Aorta (tissue), 5 donors: ENCODE measurements at places on chromosomes 4 and X.

- DNase-seq, result no peak
- H3K4me1 ChIP-seq, result no peaks in the 10 kb centered on the region
- no peaks in the 10 kb centered on the region for H3K27me3 ChIP-seq
- no peak overlapping the region for H3K4me3 ChIP-seq
Measured at GRCh38 chr4:161823450-161823849, 340.4 kb downstream of the FSTL5 start.

- H3K27ac ChIP-seq, result no peak overlapping the region
- H3K4me1 ChIP-seq, result no peaks in the 10 kb centered on the region
- H3K36me3 ChIP-seq, result no peaks in the 10 kb centered on the region
Measured at GRCh38 chr4:78737035-78737434, 39.1 kb upstream of the BMP2K start.

DNA sequence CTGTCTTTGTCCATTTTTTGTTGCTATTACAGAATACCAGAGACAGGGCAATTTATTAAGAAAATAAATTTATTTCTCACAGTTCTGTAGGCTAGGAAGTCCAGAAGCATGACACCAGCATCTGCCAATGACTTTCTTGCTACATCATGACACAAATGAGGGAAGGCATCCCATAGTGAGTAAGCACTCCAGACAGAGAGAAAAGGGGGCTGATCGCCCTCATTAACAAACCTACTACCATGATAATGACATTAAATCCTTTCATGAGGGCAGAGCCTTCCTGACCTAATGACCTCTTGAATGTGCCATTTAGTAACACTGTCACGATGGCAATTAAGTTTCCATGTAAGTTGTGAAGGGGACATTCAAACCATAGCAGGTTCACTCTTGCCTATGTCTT lies 20.1 kb downstream of the CCDC149 start:
- no peaks in the 10 kb centered on the region for H3K36me3 ChIP-seq
- no peak for DNase-seq
- H3K4me1 ChIP-seq, result peaks cover under 1% of the 10 kb centered on the region
- no peak overlapping the region for H3K27ac ChIP-seq

- H3K4me3 ChIP-seq, result no peak overlapping the region
- peaks cover 1% of the 10 kb centered on the region for H3K27me3 ChIP-seq
- no peak overlapping the region for H3K27ac ChIP-seq
- no peaks in the 10 kb centered on the region for H3K4me1 ChIP-seq
- H3K36me3 ChIP-seq, result no peaks in the 10 kb centered on the region
Measured at GRCh38 chr4:26782168-26782829, 78.3 kb upstream of the STIM2 start.

DNA sequence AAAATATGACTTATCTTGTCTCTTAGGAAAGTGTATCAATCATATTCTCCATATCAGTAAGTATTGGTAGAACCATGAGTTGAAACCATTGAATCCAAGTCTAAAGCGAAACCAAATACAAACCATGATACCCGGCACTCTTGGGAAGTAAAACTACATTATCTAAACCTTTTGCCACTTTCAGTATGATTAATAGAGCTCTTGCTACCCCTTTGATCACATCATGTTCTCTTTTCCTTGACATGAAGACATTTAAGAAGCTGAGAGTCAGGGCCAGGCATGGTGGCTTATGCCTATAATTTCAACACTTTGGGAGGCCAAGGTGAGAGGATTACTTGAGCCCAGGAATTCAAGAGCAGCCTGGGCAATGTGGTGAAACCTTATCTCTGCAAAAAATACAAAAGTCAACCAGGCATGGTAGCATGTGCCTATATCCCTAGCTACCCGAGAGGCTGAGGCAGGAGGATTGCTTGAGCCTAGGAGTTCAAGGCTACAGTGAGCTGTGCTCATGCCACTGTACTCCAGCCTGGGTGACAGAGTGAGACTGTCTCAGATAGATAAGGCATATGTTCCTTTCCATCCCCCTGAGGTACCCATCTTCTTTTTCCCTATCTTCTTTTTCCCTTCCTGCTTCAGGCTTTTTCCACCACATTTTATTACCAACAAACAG lies 45.4 kb downstream of the CEP135 start:
- H3K27me3 ChIP-seq, result no peaks in the 10 kb centered on the region
- no peak overlapping the region for H3K27ac ChIP-seq
- no peak for DNase-seq
- H3K36me3 ChIP-seq, result no peaks in the 10 kb centered on the region
- no peak overlapping the region for H3K4me3 ChIP-seq

DNA sequence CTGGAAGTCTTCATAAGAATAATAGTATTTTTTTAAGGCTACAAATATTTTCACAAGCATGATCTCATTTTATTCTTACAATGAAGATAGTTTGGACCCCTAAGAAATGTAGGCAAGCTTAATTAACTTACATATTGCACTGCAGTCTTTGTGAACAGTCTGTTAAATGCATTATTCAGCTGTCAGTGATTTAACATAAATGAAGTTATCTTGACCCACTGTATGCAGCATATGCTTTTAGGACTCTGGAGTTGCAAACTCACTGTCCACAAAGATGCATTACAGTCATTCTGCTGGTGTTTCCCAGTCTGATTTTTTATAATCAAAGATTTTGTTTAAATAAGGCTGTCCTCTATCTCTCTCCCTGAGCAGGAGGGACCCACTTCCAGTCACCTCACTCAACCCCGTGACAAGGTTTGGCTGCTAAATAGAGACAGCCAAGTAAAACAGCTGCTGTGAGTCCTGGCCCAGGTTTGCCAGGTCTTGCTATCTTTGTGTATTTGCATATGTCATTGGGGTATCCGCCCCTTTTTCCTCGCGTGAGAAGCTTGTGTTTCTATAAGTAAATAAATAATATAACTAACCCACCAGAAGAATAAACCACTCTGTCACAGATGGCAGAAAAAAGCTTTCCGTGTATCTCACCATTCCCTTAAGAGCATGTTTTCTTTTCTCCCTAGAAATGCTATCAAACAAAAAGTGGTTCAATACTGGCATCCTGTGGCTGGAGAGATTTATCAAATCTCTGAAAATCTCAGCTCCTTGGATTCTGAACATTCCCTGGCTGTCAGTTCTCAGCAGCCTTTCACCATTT lies 67.0 kb downstream of the SLC7A11 start:
- H3K4me3 ChIP-seq, result no peak overlapping the region
- H3K27me3 ChIP-seq, result no peaks in the 10 kb centered on the region
- H3K4me1 ChIP-seq, result no peaks in the 10 kb centered on the region
- no peak for DNase-seq
- no peak overlapping the region for H3K27ac ChIP-seq
- no peaks in the 10 kb centered on the region for H3K36me3 ChIP-seq

DNA sequence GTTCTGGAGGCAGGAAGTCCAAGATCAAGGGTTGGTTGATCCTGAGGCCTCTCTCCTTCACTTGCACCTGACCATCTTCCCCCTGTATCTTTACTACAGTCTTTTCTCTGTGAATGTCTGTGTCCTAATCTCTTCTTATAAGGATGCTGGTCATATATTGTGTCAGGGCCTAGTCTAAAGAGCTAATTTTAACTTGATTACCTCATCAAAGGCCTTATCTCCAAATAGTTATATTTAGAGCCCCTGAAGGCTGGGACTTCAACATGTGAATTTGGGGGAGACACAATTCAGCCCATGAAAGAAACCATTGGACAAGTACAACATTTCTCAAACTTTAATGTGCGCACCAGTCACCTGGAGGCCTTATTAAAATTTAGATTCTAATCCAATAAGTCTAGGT lies 62.8 kb upstream of the DYNLT3 start:
- DNase-seq, result no peak
- no peaks in the 10 kb centered on the region for H3K4me1 ChIP-seq
- H3K27me3 ChIP-seq, result no peaks in the 10 kb centered on the region
- no peaks in the 10 kb centered on the region for H3K36me3 ChIP-seq
- no peak overlapping the region for H3K27ac ChIP-seq

- no peak overlapping the region for H3K27ac ChIP-seq
- H3K4me1 ChIP-seq, result no peaks in the 10 kb centered on the region
- H3K27me3 ChIP-seq, result no peaks in the 10 kb centered on the region
- DNase-seq, result no peak
Measured at GRCh38 chr4:35526456-35526855, 717.9 kb downstream of the ARAP2 start.

DNA sequence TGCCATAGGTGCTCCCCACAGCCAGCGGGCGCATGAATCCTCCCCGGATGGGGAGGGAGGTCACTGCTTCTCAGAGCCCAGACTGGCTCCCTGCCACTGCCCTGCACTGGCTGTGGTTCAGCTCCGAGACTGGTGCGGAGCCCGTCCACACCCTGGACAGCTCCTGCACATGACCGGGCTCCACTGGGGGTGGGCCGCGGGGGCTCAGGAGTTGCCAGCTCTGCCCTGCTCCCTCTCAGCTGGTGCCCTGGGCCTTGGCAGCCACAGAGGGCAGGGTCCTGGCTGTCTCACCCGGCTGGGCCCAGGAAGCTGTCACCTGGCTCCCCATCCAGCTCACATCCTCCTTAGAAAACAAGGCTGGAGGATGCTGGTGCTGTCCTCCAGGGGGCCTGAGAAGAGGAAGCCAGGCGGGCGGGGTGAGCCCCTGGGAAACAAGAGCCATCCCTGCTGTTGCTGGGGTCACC lies 64.9 kb upstream of the ADRA2C start:
- no peak overlapping the region for H3K4me3 ChIP-seq
- no peaks in the 10 kb centered on the region for H3K36me3 ChIP-seq
- no peak overlapping the region for H3K27ac ChIP-seq
- peak; percentile 81 for DNase-seq

GRCh38 chr4:125060376-125060775 lies 254.4 kb upstream of the FAT4 start:
- H3K27ac ChIP-seq, result no peak overlapping the region
- H3K27me3 ChIP-seq, result no peaks in the 10 kb centered on the region
- DNase-seq, result no peak
- no peaks in the 10 kb centered on the region for H3K4me1 ChIP-seq
- H3K36me3 ChIP-seq, result no peaks in the 10 kb centered on the region
- no peak overlapping the region for H3K4me3 ChIP-seq

DNA sequence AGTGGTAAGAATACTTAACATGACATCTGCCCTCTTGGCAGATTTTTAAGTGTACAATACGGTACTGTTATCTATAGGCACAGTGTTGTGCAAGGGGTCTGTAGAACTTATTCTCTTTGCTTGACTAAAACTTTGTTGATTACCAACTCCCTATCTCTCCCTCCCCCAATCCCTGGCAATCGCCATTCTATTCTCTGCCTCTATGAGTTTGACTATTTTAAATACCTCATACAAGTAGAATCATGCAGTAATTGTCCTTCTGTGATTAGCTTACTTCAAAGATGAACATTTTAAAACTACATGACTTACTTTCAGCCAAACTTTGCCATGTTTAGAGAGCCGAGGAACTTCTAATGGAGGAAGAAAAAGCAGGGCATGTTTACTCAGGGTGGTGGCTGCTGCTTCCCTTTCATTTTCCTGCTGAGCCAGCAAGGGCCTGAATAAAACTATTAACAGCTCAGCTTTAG lies 62.4 kb downstream of the APOO start:
- no peak for DNase-seq
- no peak overlapping the region for H3K4me3 ChIP-seq
- H3K4me1 ChIP-seq, result no peaks in the 10 kb centered on the region
- no peaks in the 10 kb centered on the region for H3K27me3 ChIP-seq
- no peaks in the 10 kb centered on the region for H3K36me3 ChIP-seq
- no peak overlapping the region for H3K27ac ChIP-seq

DNA sequence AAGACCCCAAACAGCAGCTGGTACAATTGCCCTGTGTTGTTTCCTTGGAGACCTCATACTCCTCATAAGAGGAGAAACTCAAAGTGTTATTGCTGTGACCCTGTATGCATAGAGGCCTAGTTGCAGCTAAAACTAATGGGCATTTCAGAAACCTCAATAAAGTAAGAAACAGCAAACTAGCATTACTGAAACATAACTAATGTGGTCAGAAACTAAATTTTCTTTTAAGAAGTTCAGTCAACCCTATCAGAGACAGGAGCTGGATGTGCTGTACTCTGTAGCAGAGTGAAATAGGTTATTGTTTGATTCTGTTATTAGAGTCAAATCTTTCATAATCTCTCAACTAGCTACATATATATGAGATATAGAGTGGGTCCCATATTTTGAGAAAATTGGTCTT lies 257.5 kb upstream of the IRS4 start:
- H3K27ac ChIP-seq, result no peak overlapping the region
- DNase-seq, result no peak
- H3K4me1 ChIP-seq, result no peaks in the 10 kb centered on the region
- no peaks in the 10 kb centered on the region for H3K27me3 ChIP-seq

GRCh38 chr4:38565271-38566199 lies 98.5 kb upstream of the KLF3 start:
- H3K4me3 ChIP-seq, result no peak overlapping the region
- no peak for DNase-seq
- H3K27ac ChIP-seq, result no peak overlapping the region
- H3K36me3 ChIP-seq, result no peaks in the 10 kb centered on the region
- H3K4me1 ChIP-seq, result peaks cover 2% of the 10 kb centered on the region

GRCh38 chr4:48739560-48740019 lies 40.5 kb downstream of the FRYL start:
- no peaks in the 10 kb centered on the region for H3K4me1 ChIP-seq
- no peaks in the 10 kb centered on the region for H3K36me3 ChIP-seq
- H3K27ac ChIP-seq, result no peak overlapping the region
- no peaks in the 10 kb centered on the region for H3K27me3 ChIP-seq

DNA sequence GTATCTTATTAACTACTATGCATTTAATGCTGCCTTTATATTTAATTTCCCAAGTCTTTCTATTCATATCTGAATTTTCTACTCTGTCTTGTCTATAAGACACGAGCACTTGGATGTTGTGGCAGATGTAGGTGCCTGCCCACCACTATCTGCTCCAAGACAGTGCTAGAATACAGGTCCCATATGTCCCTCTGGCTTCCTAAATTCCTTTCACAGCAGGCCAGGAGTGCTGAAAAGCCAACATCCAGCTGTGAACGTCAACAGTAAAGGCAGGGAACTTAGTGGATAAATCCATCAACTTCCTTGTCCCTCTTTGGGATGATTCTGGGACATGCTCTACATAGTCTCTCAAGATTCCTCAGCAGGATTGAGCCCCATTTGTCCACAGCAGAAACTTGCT lies 245.1 kb upstream of the ETNPPL start:
- H3K27me3 ChIP-seq, result no peaks in the 10 kb centered on the region
- DNase-seq, result no peak
- H3K27ac ChIP-seq, result no peak overlapping the region
- no peaks in the 10 kb centered on the region for H3K36me3 ChIP-seq
- H3K4me3 ChIP-seq, result no peak overlapping the region
- H3K4me1 ChIP-seq, result no peaks in the 10 kb centered on the region
